ENCODE measurements at places on chromosomes 1 and 21.

DNA sequence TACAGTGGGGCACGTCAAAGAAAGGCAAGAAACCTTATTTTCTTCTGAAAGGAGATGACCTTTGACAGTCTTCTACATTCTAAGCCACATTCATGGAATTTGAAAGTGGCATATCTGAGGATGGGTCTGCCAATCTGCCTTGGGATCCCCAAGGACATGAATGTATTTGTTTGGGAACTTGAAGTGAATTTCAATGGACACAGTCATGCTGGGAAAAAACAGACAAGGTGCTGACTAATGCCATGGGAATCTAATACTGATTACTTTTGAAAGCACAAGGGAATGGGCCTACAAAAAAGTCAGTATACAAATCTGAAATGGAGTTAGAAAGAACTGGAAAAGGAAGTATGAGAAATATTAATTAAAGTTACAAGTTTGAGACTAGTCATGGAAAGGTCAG lies 128.8 kb downstream of the KCNJ6 start:
- DNase-seq = no peak

DNA sequence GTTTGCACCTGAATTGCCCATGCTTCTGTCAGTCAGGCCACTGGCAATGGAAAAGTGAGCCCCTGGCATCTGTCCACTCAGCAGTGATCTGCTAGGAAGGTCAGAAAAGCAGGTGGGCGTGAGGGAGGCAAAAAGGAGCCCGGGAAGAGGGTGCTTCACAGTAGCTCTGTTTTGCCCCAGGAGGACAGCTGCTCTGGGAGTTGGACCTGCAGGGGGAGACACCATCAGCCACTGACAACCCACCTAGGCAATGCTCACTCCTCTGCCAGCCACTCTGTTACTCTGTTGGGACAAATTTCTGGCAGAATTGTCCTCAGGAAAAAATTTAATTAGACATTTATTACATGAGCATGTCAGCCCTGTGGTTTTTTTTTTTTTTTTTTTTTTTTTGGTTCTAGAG lies 146.4 kb downstream of the LRIG2 start:
- no peak for DNase-seq

DNA sequence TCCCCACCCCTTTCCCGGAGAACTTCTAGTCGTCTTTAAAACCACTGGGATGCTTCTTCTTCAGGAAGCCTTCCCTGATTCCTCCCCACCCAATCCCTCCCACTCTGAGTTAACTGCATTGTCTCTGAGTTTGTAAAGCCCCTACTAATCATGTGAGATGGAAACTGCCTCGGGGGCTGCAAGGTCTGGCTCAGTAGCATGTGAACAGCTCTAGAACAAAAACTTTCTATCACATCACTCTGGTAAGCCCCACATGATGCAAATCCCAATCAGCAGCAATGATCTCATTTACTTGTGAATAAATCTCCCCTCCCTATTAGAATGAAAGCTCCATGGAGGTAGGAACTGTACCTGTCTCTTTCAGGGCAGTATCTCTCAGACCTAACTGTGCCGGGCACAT lies 141.0 kb upstream of the JUN start:
- DNase-seq = no peak

DNA sequence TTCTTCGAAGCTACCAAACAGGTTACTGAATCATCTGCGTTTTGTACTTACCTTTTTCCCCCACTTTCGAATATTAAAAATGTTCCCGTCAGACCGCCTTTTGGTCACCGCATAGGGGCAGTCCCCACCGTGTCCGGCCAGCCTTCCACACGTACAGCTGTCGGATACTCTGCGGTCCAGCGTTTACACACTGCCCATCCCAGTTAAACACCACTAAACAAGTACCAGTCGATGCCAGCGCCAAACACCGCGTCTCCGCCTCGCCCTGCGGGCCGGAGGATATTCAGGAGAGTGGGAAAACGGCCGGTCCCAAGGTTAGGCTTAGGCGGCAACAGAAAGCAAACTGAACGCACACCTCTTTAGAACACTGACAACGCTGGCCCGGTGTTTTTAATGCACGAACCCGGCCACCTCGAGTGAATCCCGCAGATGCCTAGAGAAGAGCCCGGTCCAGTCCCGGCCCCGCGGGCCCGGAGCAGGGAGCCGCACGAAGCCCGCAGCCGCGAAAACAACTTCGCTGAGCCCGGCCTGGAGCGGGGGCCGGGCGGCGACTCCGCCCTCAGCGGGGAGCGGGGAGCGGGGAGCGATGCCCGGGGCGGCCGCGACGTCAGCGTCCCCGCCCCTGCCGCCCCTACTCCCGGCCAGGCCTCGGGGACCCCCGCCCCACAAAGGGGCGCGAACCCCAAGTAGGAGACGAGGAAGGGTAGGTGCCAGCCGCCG lies 730 bp upstream of the PHF13 start:
- DNase-seq = no peak

DNA sequence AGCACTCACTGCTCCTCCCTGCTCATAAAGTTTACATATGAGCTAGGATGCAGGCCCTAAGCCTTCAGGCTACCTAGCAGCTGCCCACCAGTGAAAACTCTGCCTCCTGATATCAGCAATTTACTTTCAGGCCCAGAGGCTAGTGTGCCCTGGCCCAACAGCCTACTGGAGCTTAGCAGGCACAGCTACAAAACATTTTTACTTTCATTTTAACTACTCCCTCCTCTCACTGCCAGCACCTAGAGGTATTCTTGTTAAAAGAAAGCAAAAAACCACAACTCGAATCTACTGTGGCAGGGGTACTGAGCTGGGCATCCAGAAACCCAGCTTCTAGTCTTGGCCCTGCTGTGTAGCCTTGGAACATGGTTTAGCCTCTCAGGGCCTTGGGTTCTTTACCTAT lies 5.8 kb upstream of the LORICRIN start:
- DNase-seq = no peak
